ENCODE measurements at places on chromosomes 13 and 19.

DNA sequence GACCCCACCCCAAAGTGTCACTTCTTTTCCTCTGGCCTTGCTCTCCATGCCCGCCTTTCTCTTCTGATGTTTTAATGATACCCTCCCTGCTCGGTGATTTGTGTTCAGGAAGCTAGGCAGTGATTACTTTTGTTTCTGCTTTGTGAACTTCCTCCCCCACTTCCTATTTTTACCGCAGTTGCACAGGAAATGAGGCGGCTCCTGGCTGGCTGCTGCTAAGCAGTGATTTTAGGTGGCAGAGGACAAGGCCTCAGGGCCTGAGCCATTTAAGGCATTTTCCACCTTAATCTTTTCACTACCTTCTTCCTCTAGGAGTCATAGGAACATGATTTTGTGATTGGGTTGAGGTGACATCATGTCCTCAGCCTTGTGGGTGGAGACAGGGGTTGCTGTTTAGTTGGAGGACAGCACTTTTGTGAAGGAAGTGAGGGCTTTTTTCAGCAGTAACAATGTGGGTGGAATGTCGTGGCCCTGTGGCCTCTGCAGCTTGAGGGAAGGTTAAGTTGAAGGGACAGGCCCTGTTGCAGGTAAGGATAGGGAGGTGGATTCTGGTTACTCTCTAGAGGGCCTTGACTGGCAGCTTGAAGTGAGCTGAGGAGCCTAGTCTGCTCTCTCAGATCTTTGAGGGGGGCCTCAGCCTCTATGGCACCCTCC, 15.7 kb downstream of the GARRE1 start:
- peak; percentile 56 for DNase-seq

GRCh38 chr19:7690779-7691258, 10.2 kb downstream of the TRAPPC5 start:
- DNase-seq, result no peak

DNA sequence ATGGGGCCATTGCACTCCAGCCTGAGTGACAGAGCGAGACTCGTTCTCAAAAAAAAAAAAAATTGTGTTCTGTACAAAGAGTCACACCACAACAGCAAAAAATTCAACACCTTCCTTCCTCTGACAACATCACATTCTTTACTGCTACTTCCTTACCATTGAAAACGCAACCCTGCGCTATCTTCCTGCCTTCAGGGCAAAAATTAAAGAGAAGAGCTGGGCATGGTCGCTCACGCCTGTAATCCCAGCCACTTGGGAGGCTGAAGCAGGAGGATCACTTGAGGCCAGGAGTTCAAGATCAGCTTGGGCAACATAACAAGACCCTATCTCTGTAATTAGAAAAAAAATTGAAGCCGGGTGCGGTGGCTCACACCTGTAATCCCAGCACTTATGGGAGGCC, 9.4 kb upstream of the ZNF444 start:
- DNase-seq, result no peak

- DNase-seq, result no peak
These were observed 428.5 kb upstream of the NBEA start for GRCh38 chr13:34513526-34513925.

GRCh38 chr19:18117692-18118378, 20.3 kb downstream of the MAST3 start:
- DNase-seq, result peak; percentile 91

GRCh38 chr13:110044551-110045111, 258.2 kb upstream of the IRS2 start:
- no peak for DNase-seq

DNA sequence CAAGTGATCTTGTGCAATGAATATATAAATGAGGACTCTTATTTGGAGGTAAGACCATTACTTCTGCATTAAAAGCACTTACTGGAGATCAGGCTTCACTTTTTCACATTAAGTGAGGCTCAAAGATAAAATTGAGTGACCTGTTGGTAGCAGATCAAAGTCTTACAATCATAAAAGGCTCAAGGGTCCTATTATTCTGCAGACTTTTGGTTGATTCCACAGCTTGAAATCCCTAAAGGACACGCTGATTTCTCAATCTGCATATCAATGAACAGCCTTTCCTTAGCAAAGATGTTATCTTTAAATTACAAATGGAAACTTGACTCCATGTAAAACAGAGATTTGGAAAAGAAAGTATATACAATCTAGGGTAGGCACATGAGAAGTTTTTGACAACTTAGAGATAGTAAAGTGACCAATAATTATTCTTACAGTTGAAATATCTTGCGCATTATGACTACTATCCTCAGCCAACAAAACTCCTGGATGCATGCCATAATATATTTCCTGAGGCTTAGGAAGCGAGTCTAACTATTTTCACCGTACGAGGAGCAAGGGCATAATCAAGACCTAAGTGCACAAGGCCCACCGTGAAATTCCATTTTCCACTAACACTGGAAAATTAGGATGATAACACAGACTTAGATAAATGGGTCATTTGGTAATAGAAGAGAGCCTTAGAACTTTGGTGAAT, 640.7 kb downstream of the LIG4 start:
- DNase-seq, result no peak

GRCh38 chr13:30418717-30419459, 3.4 kb upstream of the UBE2L5 start:
- DNase-seq, result no peak

GRCh38 chr13:78636495-78636894, 22.5 kb downstream of the OBI1 start:
- DNase-seq, result no peak

Measured in activated naive CD4-positive, alpha-beta T cell (primary cell).